ENCODE measurements at places on chromosomes 16 and 17.

GRCh38 chr17:82565551-82565950 lies 46.0 kb downstream of the FOXK2 start:
- DNase-seq = no peak

DNA sequence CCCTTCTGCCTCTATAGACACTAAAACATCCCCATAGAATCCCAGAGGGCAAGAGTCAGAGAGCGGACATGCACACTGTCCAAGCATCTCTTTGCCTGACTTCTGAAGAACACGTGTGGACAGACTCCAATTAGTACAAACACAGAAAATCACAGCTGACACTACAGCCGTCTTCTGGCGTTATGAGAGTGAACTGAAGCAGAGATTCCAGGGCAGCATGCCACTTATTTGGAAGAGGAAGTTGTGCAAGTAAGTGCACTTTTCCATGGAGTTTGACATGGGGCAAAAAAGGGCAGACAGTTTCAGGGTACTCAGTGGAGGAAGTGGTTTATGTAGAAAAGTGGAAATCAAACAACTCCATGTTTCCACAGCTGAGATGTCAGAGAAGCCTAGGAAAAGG lies 16.8 kb upstream of the ZNF287 start:
- no peak for DNase-seq

DNA sequence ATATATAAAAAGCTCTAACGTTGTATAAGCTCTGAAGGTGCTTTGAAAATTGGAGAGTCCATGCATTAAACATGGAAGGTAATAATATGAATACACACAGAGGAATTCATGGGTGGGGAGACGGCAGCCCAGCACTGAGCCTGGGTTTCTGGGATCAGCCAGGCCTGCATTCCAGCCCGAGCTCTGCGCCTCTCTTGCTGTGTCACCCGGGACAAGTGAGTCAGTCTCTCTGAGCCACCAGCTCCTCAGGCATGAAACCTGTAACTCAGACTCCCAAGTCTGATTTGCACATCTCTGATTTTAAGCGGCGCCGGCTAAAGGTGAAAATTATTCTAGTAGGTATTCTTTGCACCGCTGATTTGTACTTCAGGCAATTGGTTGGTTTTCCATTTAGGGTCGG lies 238.8 kb downstream of the MRTFB start:
- DNase-seq = no peak

GRCh38 chr17:81039096-81039495 lies 4.1 kb downstream of the BAIAP2 start:
- no peak for DNase-seq

- DNase-seq = no peak
These were observed 101.6 kb upstream of the FOXF1 start for GRCh38 chr16:86408685-86409084.

DNA sequence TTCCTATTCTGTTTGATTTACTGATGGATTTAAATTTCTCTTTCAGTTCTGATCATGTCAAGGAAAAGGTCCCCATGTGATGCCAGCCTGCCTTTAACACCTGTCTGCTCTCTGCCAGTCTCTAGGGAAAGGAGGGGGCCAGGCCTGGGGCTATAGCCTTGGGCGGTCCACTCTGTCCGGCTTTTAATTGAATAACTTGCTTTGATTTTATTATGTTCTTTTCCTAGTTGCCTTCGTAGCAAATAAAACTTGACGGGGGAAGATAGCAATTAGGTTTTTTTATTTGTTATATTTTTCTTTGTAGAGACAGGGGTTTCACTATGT lies 47.6 kb downstream of the ABAT start:
- no peak for DNase-seq

DNA sequence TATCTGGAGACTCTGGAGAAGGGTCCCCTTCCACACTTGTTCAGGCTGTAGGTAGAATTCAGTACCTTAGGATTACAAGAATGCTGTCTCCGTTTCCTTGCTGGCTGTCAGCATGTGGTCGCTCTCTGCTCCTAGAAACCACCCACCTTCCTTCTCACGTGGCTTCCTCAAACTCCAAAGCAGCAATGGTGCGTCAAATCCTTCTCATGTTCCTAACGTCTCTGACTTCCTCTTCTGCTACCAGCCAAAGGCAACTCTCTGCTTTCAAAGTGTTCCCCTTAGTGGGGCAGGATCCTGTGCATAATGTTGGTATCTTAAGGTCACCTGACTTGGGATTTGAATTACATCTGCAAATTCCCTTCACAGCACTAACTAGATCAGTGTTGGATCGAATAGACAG lies 30.9 kb upstream of the DYNLRB2 start:
- no peak for DNase-seq

GRCh38 chr17:41500131-41500911 lies 5.1 kb downstream of the KRT13 start:
- DNase-seq = no peak

- no peak for DNase-seq
These were observed 10.5 kb upstream of the TEKT3 start for GRCh38 chr17:15351925-15352324.

DNA sequence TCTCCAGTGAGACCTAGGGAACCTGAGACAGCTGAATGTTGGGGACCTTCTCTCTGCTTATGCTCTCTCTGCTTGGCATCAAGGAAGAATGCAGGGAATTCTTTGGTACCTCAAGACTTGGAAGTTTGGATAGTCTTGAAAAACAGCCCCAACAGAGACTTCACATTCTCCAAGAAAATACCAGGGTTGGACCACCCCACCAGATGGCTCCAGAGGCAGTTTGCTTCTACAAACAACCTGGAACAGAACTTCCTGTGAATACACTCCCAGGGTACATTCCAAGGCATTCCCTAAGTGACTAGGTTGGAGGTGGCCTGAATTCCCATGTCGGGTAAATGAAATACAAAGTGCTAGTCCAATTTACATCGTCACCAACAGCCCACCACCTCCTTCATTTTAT lies 314.4 kb downstream of the PMP22 start:
- no peak for DNase-seq

GRCh38 chr17:17783825-17784656 lies 52.7 kb downstream of the SREBF1 start:
- peak; percentile 55 for DNase-seq

GRCh38 chr16:30352488-30353401 lies 2.4 kb downstream of the CD2BP2 start:
- DNase-seq = no peak

GRCh38 chr16:81713295-81713772 lies 65.8 kb upstream of the PLCG2 start:
- DNase-seq = no peak

- no peak for DNase-seq
These were observed 36.8 kb downstream of the CPD start for GRCh38 chr17:30415491-30415890.

GRCh38 chr16:48014349-48015135 lies 141.3 kb downstream of the ABCC12 start:
- no peak for DNase-seq

DNA sequence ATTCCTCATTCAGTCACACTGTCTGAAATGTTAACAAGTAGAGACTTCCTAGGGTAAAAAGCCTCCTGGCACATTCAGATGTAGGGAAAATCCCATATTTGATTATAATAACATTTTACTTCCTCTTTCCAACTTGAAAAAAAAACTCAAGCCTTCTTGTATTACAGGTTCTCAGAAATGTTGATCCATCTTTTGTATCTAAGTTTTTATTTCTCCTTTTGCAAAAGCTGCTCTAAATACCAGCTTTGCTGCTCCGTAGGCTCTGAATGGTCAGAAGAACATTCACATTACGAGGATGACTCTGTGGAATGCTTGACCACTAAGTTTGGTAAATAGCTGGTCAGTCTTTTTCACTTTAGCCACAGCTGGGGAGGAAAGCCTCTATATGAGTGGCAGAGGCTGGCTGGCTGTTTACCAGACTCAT lies 13.2 kb upstream of the HEATR6 start:
- no peak for DNase-seq

GRCh38 chr17:11682646-11683045 lies 84.4 kb downstream of the DNAH9 start:
- DNase-seq = no peak

DNA sequence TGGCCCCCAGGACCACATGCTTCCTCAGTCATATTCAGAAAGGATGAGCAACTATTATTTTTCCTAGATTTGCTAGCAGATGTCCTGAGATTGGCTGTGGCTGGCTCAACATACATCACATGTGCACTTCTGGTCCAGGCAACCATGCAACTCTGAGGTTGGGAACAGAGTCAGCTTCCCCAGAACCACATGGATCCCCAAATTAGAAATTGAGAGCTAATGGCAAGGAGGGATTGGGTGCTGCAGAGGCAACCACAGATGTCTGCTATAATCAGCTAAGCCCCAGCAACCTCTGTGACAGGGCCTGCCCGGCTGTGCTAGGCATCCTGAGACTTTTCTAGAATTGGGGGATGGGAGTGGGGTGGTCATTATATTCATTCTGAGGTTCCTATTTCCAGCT lies 33.8 kb upstream of the CLEC18A start:
- DNase-seq = no peak

GRCh38 chr16:65312071-65312470 lies 190.2 kb upstream of the CDH11 start:
- DNase-seq = no peak

All from NCI-H187 (cell line).